Stimulated activated CD8-positive, alpha-beta memory T cell treated with anti-CD3 and anti-CD28 coated beads, Interleukin-7, amount 100 ng/mL, for 24 hours (primary cell): ENCODE measurements at places on chromosomes 6 and 20.
A peak's percentile ranks its signal among the peaks of the same experiment; 100 is the strongest.

DNA sequence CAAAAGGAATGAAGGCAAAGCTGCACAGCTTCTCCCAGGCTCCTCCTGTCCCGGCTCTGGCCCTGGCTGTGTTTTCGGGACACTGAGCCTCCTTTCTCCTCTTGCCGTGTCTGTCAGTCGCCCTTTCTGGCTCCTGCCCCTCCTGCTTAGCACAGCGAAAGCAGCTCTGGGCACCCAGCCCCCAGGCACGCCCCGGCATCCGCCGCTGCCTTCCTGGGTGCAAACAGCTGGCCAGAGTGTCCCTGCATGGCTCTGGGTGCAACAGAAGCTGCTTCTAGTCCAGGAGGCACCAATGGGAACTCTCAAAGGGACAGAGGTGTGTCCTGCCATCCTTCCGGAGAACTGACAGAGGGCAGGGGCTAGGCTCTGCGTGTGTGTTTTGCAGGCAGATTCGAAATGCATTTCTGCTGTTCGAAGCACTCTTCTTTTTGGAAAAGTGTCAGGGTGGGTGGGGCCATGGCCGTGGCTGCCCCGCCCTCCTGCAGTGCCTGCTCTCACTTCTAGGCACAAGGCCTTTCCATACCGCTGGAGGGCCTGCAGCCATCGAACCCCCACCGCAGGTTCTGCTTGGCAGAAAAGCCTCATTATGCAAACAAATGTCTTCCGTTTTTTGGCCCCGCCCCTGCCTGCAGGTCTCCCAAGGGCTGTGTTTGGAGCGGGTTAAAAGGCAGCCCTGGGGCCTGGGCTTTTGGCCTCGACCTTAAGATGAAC, 15.5 kb downstream of the COL9A3 start:
- DNase-seq: no peak

- DNase-seq: no peak
These were observed 47.1 kb downstream of the FHL5 start for GRCh38 chr6:96610019-96610418.

- DNase-seq: no peak
These were observed 577.4 kb downstream of the HTR1B start for GRCh38 chr6:76885861-76886301.

DNA sequence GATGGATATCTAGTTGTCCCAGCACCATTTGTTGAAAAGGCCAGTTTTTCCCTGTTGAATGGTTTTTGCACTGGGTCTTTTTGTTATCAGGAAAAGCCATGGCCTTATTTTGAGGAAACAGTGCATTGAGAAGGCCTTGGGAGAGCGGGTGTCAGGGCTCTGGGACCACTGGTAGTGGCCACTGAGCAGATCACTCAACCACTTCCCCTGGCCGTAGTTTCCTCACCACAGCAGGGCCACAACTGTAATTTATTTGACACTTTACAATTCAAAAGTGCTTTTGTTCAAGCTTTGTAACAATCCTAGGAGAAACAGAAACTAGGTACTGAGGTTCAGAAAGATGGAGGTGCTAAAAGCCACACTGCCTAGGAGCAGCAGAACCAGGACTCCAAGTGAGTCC, 281.8 kb downstream of the GMDS start:
- DNase-seq: no peak

GRCh38 chr20:46757754-46758678, 48.6 kb downstream of the SLC2A10 start:
- peak; percentile 32 for DNase-seq

- no peak for DNase-seq
These were observed 10.7 kb upstream of the TP53INP2 start for GRCh38 chr20:34693414-34693813.

GRCh38 chr20:48904566-48905296, 16.8 kb upstream of the ARFGEF2 start:
- DNase-seq: peak; percentile 47

GRCh38 chr20:37194621-37195417, 15.5 kb upstream of the MROH8 start:
- no peak for DNase-seq

- DNase-seq: no peak
These were observed 505.1 kb upstream of the NRSN1 start for GRCh38 chr6:23620911-23621401.

DNA sequence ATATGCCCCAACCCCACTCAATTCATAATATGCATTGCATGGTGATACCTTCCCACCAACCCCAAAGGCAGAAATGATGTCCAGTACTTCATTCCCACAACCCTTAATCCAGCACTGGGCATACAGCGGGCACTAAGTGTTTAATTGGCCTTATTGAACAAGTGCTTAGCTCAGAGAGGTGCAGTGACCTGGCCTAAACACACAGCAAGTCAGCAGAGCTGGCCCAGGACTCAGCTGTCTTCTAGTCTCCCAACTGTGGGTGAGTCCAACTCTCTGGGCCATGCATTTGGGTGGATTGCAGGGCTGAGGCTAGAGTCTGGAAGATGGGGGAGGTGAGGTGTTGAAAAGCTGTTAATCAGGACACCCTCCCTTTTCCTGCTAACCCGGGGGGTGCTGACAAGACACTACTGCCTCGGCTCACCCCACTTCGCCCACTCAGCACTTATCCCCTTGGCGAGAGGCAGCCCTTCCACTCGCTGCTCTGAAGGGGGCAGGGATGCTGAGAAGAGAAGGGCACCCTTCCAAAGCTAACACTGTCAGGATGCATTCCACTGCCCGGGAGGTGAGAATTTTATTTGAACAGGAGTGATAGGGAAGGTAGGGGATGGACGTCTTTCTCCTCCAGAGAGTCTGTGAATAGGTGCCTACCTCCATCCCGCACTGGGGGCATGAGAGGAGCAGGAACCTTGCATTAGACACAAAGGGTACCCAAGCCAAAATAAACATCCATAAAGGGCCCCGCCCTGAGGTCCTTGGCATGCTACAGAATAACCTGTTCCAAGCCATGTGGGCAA, 14.2 kb downstream of the KCNK5 start:
- DNase-seq: no peak

GRCh38 chr20:32764005-32764960, 2.1 kb downstream of the DNMT3B start:
- no peak for DNase-seq

GRCh38 chr6:2782356-2782708, 17.1 kb downstream of the WRNIP1 start:
- DNase-seq: no peak

DNA sequence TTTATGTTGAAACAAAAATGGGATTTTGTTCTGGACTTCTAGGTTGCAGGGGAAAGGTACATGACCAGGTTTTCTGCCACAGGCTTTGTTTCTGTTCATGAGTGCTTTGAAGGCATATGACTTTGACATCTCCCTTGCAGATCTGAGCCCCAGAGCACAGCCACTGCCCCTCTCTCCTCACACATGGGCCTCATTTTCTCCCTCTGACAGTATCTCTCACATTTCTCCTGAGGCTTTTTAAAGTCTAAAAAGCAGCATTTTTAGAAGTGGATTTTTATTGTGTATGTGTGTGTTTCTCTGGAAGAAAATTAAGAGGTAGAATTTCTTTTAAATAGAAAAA, 49.9 kb upstream of the LTV1 start:
- no peak for DNase-seq

DNA sequence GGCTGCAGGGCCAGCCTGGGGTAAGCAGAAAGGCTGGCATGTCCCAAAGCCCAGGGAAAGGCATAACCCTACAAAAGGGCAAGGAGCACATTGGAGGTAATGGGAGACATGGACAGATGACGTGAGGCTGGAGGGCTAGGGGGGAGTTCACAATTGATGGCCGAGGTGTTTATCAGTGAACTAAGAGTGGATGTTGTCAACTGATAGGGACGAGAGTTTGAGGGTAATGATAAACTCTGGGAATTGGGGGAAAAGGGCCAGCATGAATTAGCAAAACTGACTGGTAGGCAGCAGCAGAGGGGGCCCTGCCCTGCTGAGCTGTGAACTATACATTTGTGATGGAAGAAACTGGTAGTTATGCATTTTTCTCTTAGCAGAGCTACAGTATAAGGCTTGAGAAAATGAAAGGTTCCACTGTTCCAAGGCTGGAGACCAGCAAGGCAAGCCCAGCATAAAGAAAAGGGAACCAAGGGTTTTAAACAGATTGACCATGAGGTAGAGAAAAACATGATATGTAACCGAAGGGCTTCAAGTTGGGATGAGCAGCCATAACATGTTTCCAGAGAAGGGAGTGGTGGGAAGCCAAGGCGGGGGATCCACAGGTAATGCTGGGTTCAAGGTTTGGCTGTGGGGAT, 98.1 kb upstream of the MLN start:
- no peak for DNase-seq

- DNase-seq: no peak
These were observed 254.4 kb downstream of the KCNQ5 start for GRCh38 chr6:72876256-72876655.

GRCh38 chr6:110476046-110476849, at the start of gene SLC22A16:
Gene SLC22A16, minus strand, starts transcription at chr6:110476613. Its CDS starts 39 bp downstream, at chr6:110476574.
- no peak for DNase-seq

DNA sequence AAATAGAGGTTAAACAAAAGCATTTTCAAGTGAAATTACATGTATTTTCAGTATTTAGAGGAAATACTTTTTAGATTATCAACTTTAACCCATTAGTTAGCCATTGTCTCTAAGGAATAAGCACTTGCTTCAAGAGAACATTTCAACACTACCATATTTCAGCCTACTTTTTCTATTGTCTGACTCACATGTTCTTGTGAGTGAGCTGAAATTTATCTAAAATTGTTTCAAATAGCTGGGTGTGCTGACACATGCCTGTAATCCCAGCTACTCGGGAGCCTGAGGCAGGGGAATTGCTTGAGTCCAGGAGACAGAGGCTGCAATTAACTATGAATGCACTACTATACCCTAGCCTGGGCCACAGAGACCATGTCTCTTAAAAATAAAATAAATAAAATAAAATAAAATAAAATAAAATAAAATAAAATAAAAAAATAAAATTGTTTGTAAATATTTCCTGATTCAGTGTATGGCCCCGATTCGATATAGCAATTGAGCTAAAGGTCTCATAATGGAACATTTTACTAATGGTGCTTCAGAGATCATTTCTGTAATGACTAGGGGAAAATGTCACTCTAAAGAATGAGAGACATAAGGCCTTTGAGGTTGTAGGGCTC, 324.6 kb upstream of the PLCB4 start:
- no peak for DNase-seq

GRCh38 chr6:152746172-152746553, 4.4 kb upstream of the VIP start:
- no peak for DNase-seq

DNA sequence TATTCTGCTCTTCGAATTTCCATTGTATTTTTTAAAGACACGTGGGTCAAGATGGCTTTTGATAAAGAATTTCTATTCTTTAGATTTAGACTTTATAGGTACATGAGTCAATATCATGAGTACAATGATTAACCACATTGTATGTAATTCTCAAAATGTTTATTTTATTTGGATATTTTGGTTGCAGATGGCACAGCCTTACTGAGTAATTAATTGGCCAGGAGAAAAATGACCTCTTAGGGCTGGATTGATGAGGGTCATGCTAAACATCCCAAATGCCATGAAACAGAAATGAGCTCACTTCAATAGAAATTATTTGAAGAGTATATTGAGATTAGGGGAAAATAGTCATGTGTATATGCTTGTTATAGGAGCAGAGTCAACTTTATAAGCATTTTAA, 131.2 kb upstream of the CCN2 start:
- no peak for DNase-seq

DNA sequence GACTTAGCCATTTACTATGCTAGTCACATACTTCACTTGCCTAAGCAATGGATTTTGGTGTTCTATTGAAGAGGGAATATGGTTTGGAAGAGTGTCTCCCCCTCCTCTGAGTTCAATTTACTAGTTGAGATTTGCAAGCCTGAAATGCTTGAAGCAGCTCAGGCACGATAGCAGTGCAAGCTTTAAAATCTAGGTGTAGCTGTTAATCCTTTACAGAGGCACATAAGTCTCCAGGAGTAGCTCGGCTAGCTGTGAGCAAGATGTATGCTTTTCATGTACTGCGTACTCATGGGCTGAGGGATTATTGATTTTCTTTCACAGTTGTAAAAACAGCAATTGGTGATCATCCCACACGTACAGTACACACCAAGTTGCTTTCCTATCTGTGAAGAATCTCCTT, 726 bp downstream of the FLRT3 start:
- DNase-seq: no peak

DNA sequence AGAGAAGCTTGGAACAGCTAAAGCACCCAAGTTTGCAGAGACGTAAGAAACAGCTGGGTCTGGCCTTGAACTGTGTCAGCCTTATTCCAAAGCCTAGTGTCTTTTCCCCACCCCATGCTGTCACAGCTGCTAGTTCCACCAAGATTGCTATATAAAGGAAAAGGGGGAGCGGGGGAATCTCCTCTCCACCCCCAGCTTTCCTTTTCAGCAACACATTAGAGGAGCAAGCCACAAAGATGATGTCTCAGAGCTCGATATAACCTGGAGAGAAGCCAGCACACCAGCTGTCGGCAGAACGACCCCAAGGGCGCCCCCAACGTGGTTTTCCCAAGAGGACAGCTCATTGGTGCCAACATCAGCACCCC, 36.5 kb downstream of the ATP9A start:
- DNase-seq: no peak
